ENCODE measurements at places on chromosomes 12 and 14.

DNA sequence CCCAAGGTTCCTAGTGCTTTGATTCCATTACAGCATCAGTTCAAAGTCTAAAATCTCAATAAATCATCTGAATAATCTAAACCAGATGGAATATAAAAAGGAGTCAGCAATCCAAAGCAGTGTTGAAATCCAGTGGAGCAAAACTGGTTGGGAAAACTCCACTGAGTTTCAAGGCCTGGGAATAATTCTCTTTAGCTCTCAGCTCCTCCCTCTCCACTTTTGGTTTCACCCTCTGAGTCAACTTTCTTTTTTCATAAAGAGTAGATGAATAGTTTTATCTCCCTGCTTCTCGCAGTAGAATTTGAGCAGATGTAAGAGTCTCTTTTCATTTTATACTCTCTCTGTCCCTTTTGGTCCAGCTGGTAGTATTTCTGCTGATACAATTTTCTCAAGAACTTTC lies 338.6 kb downstream of the APAF1 start:
- peak; percentile 42 for DNase-seq

- no peak for DNase-seq
Measured at GRCh38 chr14:94077111-94077821, 3.7 kb downstream of the DDX24 start.

DNA sequence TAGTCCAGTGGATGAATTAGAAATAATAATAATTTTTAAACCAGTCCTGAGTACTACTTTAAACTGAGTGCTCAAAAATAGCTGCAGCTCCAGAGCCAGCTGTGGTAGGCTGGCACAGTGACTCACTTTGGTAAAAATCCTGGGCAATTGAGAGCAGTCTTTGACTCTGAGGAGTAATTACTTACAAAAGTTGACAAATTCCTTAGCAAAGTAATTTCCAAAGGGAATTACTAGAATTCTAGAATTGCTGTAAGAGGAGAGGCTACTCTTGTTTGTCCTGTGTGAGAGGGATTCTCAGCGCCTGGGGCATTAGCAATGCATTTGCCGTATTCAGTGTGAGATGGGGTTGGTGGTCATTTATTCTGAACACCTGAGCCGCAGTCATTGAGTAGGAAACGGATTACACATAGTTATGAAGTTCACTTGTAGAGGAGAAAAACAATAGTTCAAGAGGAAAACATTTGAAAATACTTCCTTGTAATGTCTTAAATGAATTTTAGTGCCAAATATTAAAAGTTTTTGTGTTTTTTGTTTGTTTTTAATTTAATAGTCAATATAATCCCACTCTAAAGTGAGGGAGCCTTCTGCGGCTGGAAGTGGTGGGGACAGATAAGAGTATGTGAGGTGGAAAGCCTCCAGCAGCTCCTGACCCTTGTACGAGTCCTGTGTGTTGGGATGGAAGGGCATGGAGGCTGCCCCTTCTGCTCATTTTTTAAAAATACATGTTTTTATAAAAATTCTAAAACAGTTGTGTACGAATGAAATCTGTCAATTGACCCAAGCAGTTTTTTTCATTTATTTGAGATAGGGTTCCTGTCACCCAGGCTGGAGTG lies 41.9 kb downstream of the EID3 start:
- no peak for DNase-seq

- no peak for DNase-seq
Measured at GRCh38 chr12:70671698-70672097, 34.5 kb upstream of the PTPRB start.

- no peak for DNase-seq
Measured at GRCh38 chr12:123950476-123951349, 21.9 kb downstream of the CCDC92 start.

GRCh38 chr14:50121486-50121885 lies 5.1 kb upstream of the VCPKMT start:
- no peak for DNase-seq

DNA sequence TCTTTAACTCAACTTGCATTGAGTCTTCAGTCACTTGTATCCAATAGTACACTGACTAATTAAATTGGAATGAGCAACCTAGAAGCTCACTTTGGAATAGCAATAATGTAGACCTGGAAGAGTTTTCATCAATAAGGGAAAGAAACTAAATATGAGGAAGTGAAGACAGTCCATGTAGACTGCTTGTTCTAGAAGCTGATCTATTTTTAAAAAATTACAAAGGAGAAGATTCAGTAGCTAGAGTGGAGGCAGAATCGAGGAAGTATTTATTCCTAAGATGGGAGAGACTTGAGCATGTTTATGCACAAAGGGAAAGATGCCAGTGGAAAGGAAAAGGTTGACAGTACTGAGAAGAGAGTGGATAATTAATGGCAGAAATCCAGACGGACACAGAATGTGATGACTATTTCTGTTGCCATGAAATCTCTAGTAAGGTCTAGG lies 156.3 kb upstream of the PDE3A start:
- peak; percentile 9 for DNase-seq

DNA sequence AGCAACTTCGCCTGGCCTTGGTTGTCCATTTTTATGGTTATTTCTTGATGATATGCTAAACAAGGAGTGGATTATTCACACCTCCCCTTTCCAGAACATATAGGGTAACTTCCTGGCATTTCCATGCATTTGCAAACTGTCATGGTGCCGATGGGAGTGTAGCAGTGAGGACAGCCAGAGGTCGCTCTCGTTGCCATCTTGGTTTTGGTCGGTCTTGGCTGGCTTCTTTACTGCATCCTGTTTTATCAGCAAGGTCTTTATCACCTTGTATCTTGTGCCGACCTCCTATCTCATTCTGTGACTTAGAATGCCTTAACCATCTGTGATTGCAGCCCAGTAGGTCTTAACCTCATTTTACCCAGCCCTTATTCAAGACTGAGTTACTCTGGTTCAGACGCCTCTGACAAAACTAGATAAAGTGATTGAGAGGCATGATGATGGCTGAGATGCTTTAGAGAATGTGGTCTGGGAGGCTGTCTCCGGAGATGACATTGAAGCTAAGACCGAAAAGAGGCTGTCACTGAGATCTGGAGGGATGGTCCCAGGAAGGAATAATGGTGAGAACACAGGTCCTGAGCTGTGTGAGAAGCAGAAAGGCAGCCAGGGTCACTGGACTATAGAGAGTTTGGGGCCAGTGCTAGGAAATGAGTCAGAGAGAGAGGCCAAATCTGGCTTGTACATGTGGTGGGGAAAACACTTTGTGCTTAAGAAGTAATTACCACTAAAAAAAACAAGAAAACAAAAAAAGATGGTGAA lies 2.9 kb downstream of the GLT1D1 start:
- no peak for DNase-seq

GRCh38 chr14:94355191-94355794 lies 32.2 kb upstream of the SERPINA6 start:
- peak; percentile 76 for DNase-seq

GRCh38 chr12:39807043-39807442 lies 187.4 kb upstream of the ABCD2 start:
- DNase-seq, result no peak

GRCh38 chr12:15220915-15221885 lies at the start of gene RERG:
Gene RERG (minus strand): TSS chr12:15221417. CDS start chr12:15217489, 3,928 bp downstream.
- peak; percentile 55 for DNase-seq

DNA sequence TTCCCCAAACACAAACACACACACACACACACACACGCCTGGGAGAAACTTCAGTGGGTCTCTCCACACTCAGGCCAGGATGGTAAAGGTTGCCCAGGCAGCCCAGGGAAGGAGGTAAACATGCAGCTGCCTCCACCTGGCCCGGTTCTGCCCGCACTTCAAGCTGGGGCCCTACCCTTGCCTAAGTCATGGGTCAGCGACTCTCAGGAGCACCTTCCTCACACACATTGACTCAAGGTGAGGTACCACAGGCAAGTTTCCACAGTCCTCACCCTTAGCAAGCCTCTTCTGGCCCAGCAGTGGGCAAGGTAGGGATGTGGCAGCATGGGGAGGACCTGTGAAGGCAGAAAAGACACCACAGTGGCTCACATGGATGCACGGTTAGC lies 14.1 kb upstream of the FAIM2 start:
- no peak for DNase-seq

- no peak for DNase-seq
Measured at GRCh38 chr12:116094475-116094874, 183.0 kb downstream of the MED13L start.

GRCh38 chr12:98591209-98591608 lies 2.3 kb upstream of the SLC25A3 start:
- DNase-seq, result peak; percentile 46

DNA sequence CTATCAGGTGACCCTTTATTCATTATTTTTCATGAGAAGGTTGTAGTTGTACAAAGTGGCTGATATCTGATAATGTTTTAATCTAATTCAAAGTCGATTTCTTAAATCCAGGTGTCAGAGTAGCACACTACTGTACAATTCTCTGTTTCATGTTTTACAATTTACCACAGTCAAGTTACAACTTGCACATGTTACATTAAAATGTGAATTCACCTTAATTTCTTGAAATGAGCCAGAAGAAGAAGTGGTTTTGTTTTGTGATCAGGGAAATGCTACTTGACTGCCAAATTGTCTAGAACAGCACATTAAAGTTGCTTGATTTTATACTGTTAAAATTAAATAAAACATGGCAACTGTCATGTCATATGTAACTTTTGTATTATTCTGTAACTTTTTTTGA lies 23.2 kb downstream of the LRRK2 start:
- DNase-seq, result no peak

GRCh38 chr12:52680363-52680762 lies at the start of gene KRT1:
Gene KRT1 (minus strand): TSS chr12:52680407. CDS start chr12:52680348, 59 bp downstream.
- no peak for DNase-seq

DNA sequence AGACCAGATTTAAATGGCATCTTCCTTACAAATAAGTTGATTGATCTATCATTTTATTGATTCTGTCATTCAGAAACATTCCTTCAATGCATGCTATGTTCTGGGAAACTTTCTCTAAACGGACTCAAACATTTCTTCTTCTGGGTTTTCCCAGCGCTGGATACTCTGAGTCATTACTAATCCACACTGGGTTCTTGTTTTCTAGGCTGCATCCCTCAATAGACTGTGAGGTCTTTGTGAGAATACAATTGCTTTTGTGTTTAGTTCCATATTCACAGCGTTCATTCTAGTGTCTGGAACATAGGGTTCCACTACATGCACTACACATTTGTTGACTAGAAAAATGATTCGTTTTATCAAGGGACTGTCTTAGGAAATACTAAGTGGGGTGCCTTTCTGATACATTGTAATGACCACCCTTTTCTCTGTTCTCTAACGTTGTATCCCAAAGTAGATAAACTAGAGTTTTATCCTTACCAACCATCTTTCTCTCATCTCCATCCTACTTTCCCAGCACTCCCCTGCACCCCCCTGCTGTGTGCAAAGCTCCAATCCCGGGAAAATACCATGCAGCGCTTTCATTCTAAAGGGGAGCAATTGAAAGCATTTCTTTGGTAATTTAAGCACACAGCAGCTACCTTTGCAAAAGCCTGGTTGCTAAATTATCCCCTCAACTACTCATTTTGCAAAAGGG lies 878.7 kb downstream of the DIO2 start:
- DNase-seq, result no peak

- DNase-seq, result no peak
Measured at GRCh38 chr12:69490920-69491643, 20.9 kb downstream of the FRS2 start.

- DNase-seq, result no peak
Measured at GRCh38 chr12:66268562-66268961, 33.7 kb upstream of the HELB start.

DNA sequence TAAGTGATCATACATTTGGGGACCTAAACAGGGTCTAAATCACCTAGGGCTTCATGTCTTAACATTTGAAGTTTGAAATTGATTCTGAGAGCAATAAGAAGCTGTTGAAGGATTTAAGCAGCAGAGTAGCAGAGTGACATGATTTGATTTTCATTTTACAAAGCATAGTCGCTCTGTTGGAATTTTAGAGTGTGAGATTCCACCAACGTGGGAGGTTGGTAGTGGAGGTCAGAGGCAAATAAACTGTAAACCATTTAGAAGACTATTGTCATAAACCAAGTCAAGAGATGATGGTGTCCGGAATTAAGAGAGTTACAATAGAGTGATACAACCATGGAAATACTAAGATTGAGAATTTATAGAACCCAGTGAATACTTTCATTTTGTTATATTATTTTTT lies 52.7 kb upstream of the ZDHHC17 start:
- DNase-seq, result no peak

DNA sequence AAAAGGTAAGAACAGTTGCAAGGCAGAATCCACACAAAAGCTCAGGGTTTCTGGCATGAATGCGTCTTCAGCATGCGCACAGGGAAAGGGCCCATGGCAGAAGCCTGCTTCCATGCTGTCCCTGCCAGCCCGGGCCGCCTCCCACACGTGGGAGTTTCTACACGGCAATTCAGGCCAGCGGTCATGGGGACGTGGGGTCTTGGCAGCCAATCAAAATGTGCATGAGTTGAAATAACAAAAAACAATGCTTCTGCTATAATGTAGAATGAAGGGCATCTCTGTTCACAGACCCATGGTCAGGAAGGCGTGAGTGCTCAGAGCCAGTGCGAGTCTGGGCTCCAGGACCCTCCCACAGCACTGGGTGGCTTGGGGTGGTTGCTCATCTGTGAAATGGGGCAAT lies 28.6 kb downstream of the AMN start:
- no peak for DNase-seq
